ENCODE measurements at places on chromosomes 6 and 20.
A peak's percentile ranks its signal among the peaks of the same experiment; 100 is the strongest.

GRCh38 chr6:170130201-170130621 lies 160.7 kb downstream of the DLL1 start:
- DNase-seq: no peak

GRCh38 chr6:53440336-53440945 lies 91.7 kb upstream of the ELOVL5 start:
- no peak for DNase-seq

DNA sequence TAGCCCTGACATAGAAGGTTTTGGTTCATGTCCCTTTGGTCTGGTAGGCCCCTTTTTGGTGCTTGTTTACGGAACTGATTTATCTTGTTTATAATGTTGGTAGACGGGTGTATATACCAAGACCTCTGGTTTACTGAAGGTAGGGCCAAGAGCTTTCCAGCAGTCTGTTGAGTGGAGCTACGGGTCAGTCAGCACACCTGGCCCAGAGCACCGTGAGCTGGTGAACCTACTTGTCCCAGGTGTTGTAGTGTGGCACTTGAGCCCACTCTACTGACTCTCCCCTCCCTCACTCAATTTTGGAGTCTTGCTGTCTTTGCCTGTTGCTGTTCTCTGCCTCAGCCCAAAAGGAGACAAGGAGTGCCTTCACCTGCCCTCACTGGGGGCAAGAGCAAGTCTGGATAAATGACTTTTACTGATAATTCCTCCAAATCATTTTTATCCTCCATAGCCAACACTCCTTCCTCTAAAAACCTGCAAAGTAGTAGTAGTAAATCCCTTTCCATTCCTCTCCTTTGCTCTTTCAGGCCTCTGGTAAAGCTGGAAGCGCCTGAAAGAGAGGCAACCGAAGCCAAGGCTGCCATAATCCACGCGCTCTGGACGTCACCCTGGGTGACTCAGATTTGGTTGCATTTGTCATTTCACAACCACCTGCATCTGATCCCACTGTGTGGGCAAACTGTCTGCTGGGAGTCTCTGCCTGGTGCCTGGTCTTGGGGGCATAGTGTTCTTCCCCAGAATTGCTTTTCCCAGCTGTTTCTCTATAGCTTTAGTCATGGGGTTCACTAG lies 22.2 kb downstream of the RREB1 start:
- DNase-seq: no peak

- no peak for DNase-seq
Observed at GRCh38 chr6:164415832-164416563, 893.4 kb downstream of the C6orf118 start.

GRCh38 chr6:131811500-131811899 lies 3.7 kb downstream of the ENPP1 start:
- DNase-seq: no peak

DNA sequence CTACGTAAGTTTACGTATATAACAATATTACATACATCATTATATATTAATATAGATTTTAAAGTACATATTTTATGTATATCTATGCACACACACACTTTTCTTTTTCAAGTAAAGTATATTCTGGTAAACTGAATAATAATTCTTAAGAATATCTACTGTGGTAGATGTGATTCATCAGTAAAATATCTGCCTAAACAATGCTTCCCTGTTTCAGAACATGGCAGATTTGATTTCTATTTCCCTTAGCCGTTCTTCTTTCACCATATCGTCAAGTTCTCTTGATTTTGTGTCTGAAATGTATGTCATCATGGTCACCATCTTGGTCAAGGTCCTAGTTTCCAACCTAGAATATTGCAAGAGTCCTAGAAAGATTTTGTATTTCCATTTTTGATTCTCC lies 195.6 kb downstream of the HDGFL1 start:
- no peak for DNase-seq

DNA sequence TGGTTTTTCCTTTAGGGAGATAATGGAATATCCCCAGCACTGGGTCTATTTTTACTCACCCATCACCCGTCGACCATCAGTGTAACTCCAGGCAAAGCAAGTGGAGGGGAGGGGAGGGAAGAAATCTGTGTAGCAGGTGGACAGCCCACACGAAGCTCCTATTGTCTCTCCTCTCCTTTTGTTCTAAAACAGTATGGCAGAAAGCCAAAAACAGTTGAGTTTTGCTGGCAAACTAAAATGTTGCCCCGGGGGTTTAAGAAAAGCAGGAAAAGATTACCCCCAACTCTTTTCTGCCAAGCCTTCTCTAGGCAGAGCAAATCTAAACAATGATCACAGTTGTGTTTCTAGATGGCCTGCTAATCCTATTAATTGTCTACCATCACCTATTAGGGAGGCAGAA lies 89.7 kb downstream of the PREP start:
- DNase-seq: no peak

DNA sequence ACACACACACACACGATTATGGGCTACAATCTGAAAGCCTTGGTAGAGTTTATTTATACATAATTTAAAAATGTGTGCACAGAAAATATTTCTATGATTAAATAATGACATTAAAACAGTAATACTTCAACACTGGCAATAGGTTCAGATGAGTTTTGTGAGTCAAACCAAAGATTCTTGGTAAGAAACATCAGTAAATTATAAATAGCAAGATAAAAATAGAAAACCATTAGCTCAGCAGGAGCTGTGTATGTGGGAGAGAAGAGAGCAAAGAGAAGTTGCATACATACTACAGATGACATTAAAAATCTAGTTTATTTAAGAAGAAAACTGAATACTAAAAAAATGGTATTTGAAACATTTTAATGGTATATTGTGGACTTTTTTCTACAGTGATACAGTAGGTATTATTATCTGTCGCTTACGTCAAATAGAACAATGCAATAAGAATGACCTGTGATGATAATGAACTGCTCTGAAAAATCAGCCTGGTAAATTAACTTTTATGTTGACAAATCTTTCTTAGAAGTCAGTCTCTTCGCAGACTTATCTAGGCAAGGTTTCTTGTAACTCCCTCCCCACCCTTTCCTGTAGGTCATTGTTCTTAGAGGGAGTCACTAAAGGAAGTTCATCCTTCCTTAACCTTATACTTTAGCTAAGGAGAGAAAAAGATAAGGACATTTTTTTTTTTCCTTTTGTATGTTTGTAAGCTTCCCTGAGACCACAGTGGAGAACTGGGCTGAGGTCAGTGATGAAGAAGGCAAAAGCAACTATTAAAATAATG lies 149.3 kb downstream of the GJA1 start:
- DNase-seq: no peak

GRCh38 chr20:24353135-24353690 lies 116.2 kb upstream of the SYNDIG1 start:
- no peak for DNase-seq

DNA sequence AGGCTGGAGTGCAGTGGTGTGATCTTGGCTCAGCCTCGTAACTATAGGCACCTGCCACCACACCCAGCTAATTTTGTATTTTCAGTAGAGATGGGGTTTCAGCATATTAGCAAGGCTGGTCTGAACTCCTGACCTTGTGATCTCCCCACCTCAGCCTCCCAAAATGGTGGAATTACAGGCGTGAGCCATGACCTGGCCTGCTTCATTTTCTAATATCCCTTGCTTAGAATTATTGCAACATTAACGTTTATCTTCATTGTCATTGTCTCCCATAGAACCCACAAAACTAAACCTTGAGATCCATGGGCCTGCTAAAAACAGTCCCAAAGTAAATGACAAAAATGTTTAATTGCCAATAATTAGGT lies 6.1 kb downstream of the EEF1A1 start:
- DNase-seq: no peak

DNA sequence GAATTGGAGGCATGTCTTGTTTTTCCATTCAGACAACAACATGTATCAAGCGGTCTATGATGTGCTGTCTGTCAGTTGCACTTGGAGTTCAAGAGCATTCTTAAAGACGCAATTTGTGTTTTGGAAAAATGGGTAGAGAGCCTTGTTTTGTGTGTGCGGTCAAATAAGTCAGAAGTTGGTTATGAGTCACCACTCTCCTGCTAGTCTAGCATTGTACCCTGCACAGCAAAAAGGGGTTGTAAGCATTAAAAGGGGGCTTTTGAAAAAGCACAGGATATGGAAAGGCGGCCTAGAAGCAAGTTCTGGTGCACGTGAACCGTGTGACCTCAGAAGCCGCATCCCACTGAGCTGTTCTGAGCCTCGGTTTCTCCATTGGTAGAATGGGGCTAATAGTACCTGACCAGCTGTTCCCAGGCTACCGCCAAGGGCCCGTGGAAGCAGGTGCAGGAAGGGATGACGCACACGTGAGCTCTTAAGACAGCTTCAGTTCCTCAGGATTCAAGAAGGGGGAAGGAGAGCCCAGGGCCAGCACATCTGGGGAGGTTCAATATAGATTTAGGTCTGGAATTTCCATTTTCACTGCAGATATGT lies 61.6 kb upstream of the SNX9 start:
- DNase-seq: peak; percentile 58

GRCh38 chr6:39029156-39030011 lies 19.2 kb upstream of the GLP1R start:
- DNase-seq: no peak
